Gastroesophageal sphincter (tissue), 4 donors: ENCODE measurements at places on chromosomes 7 and 10.

GRCh38 chr7:135584362-135585353, 26.9 kb downstream of the NUP205 start:
- ATAC-seq: no peak
- H3K4me3 ChIP-seq: no peak overlapping the region
- H3K4me1 ChIP-seq: no peaks in the 10 kb centered on the region
- H3K27me3 ChIP-seq: no peaks in the 10 kb centered on the region
- H3K27ac ChIP-seq: no peak overlapping the region

DNA sequence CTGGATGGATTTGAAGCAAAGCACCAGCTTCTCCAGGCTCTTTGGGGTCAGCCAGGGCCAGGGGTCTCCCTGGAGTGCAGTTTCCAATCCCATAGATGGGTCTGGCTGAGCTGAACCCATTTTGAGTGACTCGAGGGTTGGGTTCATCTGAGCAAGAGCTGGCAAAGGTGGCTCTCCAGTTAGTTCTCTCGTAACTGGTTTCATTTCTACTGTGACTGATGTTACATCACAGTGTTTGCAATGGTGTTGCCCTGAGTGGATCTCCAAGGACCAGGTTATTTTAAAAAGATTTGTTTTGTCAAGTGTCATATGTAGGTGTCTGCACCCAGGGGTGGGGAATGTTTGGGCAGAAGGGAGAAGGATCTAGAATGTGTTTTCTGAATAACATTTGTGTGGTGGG, 14.2 kb downstream of the LEP start:
- H3K36me3 ChIP-seq: no peaks in the 10 kb centered on the region
- no peak overlapping the region for H3K27ac ChIP-seq
- H3K4me1 ChIP-seq: no peaks in the 10 kb centered on the region
- H3K27me3 ChIP-seq: no peaks in the 10 kb centered on the region
- no peak overlapping the region for H3K4me3 ChIP-seq

- no peak for ATAC-seq
- no peaks in the 10 kb centered on the region for H3K27me3 ChIP-seq
- no peak overlapping the region for H3K4me3 ChIP-seq
- no peaks in the 10 kb centered on the region for H3K4me1 ChIP-seq
- H3K27ac ChIP-seq: no peak overlapping the region
Observed at GRCh38 chr7:24660546-24660945, 87.3 kb downstream of the PALS2 start.

DNA sequence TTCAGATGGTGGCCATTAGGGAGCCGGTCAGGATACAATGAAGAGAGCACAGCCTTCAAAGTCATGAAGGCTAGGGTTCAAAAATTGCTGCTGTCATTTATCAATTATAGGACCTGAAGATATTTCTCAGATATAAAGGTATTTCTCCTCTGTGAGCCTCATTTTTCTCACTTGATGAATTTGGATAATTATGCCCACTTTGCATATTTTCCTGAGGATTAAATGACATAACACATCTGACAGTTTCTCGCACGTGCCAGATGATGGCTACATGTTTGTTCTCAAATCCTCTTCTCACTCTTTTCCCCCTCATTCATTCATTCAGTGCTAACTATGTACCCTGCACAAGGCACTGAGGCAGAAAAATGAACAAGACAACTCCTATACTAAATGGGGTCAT, 391.6 kb downstream of the INHBA start:
- no peak overlapping the region for H3K27ac ChIP-seq
- H3K4me1 ChIP-seq: no peaks in the 10 kb centered on the region
- H3K36me3 ChIP-seq: no peaks in the 10 kb centered on the region

- H3K36me3 ChIP-seq: no peaks in the 10 kb centered on the region
- H3K27me3 ChIP-seq: no peaks in the 10 kb centered on the region
- no peak for ATAC-seq
Observed at GRCh38 chr7:81098213-81098612, 179.4 kb upstream of the SEMA3C start.

GRCh38 chr10:60420991-60421894, 31.6 kb upstream of the ANK3 start:
- no peaks in the 10 kb centered on the region for H3K27me3 ChIP-seq
- H3K27ac ChIP-seq: no peak overlapping the region
- no peaks in the 10 kb centered on the region for H3K36me3 ChIP-seq

DNA sequence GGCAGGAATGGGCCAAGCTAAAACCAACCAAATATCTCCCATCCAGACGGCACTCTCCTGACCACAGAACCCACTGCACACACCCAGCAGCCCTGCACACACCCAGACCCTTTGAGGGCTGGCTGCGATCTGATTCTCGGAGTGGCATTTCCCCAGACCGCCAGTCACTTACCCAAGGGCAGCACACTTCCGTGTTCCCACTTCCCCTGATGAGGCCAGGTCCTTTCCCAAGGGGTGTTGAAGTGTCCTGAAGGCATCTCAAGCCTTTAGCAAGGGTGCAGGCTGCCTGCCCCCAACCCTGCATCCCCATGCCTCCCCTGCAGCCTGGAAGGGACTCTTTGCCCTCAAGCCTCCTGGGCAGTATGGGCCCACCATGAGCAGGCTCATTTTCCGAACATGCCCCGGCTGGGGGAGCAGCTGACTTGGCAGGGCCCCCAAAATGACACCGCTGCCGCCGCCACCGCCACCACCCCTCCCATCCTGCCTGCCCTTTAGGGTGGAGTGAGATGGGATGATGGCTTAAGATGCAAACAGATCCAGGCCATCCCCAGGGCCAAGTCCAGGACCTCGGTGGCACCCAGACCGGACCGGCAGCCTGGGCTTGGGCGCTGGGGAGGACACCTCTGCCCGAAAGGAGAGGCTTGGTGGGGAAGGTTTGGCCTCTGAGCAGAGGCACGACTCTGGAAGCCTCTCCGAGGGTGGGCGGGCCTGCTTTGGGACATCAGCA, 159.8 kb downstream of the NRF1 start:
- H3K4me3 ChIP-seq: no peak overlapping the region
- ATAC-seq: no peak
- no peaks in the 10 kb centered on the region for H3K36me3 ChIP-seq
- peaks cover 33% of the 10 kb centered on the region for H3K27me3 ChIP-seq

DNA sequence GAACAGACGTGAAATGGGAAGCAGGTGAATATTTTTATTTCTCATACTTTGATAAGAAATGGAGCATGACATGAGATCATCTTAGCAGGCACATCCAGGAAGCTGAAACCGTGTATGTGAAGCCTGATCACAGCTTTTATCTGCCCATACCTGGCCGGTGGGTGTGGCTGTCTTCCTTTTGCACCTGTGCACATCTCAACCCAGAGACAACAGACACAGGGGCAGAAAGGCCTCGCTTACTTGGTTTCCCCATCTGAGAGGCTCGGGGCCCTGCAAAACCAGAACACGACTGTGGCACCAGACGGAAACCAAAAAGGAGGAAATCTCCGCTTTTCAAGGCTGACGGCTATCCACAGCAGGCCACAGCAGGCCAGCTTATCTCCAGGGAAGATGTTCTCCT, 116.4 kb downstream of the TCERG1L start:
- H3K4me3 ChIP-seq: no peak overlapping the region
- no peaks in the 10 kb centered on the region for H3K4me1 ChIP-seq
- no peaks in the 10 kb centered on the region for H3K36me3 ChIP-seq
- H3K27ac ChIP-seq: no peak overlapping the region

GRCh38 chr10:49008505-49009198, 69.0 kb upstream of the LRRC18 start:
- H3K4me3 ChIP-seq: no peak overlapping the region
- H3K36me3 ChIP-seq: no peaks in the 10 kb centered on the region
- no peak for ATAC-seq
- no peaks in the 10 kb centered on the region for H3K4me1 ChIP-seq
- H3K27me3 ChIP-seq: no peaks in the 10 kb centered on the region

DNA sequence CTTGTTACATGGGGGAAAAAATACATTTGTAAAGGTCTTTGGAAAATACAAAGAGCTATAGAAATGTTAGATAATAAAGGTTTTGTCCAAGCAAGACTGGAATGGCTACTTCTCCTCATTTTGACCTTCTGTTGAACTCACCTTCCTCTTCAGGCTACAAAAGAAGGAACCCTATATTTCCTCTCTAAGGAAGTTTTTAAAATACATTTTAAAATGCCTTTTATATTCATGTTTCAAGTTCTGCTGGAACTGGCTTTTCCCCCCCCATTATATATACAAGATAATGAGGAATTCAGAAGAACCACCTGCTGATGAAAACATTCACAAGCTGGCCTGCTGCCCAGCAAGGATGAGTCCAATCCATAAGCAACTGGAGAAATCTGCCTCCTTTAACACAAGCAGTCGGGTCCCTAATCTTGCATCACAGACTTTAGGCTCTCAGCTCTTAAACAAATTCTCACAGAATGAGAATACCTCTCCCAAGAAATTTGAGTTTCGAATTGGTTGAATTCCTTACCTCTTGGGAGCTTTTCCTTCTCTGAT, 44.6 kb downstream of the MTERF1 start:
- no peaks in the 10 kb centered on the region for H3K4me1 ChIP-seq
- H3K4me3 ChIP-seq: no peak overlapping the region
- H3K27ac ChIP-seq: no peak overlapping the region
- no peaks in the 10 kb centered on the region for H3K27me3 ChIP-seq
- H3K36me3 ChIP-seq: no peaks in the 10 kb centered on the region
- no peak for ATAC-seq

GRCh38 chr10:104441329-104442000, 87.8 kb downstream of the CFAP58 start:
- H3K27ac ChIP-seq: no peak overlapping the region
- H3K36me3 ChIP-seq: no peaks in the 10 kb centered on the region
- H3K4me3 ChIP-seq: no peak overlapping the region
- no peak for ATAC-seq
- no peaks in the 10 kb centered on the region for H3K4me1 ChIP-seq
- no peaks in the 10 kb centered on the region for H3K27me3 ChIP-seq

DNA sequence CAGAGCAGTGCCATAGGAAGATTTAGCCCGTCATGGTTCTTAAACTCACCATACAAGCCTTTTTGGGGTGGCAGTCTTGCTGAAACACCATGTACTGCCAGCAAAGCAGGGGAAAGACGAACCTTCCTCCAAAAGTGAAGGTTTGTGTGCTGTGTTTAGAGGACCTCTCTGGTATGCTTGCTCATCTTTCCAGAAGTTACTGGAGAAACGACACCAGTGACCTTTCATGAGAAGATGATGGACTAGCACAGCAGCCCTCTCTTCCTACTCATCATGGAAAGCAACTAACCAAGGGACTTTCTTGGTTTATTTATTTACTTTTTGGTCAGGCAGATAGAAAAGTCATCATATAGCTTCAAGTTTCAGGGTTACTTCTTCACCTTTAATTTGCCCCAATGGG, 247.4 kb downstream of the PTEN start:
- H3K4me3 ChIP-seq: no peak overlapping the region
- H3K27ac ChIP-seq: no peak overlapping the region
- ATAC-seq: no peak
- no peaks in the 10 kb centered on the region for H3K36me3 ChIP-seq
- H3K4me1 ChIP-seq: no peaks in the 10 kb centered on the region
- H3K27me3 ChIP-seq: no peaks in the 10 kb centered on the region

GRCh38 chr10:44725404-44725803, 185.7 kb upstream of the TMEM72 start:
- H3K27ac ChIP-seq: no peak overlapping the region
- H3K4me1 ChIP-seq: no peaks in the 10 kb centered on the region
- ATAC-seq: no peak
- H3K27me3 ChIP-seq: no peaks in the 10 kb centered on the region
- H3K36me3 ChIP-seq: no peaks in the 10 kb centered on the region

DNA sequence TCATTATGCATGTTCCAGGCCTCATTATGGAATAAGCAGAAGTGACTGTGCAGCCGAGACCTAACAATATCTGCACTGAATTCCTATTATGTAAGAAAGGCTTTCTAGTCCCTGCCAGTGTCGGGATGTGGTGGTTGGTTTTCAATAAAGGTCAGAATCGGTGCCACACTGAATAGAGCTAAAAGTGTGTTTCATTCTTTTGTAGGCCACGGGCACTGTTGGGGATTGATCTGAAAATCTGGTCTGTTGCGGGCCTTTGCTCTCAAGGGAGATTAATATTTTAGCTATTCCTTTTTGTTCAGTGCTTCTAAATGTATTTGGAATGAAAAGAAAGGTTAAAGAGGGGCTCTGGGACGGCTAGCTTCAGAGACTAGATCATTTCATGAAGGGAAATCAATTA, 559.4 kb upstream of the GALNT17 start:
- H3K27me3 ChIP-seq: no peaks in the 10 kb centered on the region
- no peak overlapping the region for H3K4me3 ChIP-seq
- ATAC-seq: no peak
- H3K4me1 ChIP-seq: peaks cover 14% of the 10 kb centered on the region
- H3K36me3 ChIP-seq: no peaks in the 10 kb centered on the region
- no peak overlapping the region for H3K27ac ChIP-seq

- no peaks in the 10 kb centered on the region for H3K27me3 ChIP-seq
- H3K27ac ChIP-seq: no peak overlapping the region
- H3K4me3 ChIP-seq: no peak overlapping the region
- no peaks in the 10 kb centered on the region for H3K36me3 ChIP-seq
Observed at GRCh38 chr7:135205850-135206249, 5.5 kb downstream of the WDR91 start.

GRCh38 chr10:45581582-45582385, 90.8 kb downstream of the ZFAND4 start:
- H3K27me3 ChIP-seq: no peaks in the 10 kb centered on the region
- H3K36me3 ChIP-seq: no peaks in the 10 kb centered on the region
- H3K4me1 ChIP-seq: no peaks in the 10 kb centered on the region
- no peak overlapping the region for H3K4me3 ChIP-seq
- no peak overlapping the region for H3K27ac ChIP-seq
- no peak for ATAC-seq

- H3K27me3 ChIP-seq: no peaks in the 10 kb centered on the region
- no peak for ATAC-seq
- H3K4me1 ChIP-seq: peaks cover 33% of the 10 kb centered on the region
Observed at GRCh38 chr10:73645251-73645650, 4.0 kb upstream of the MYOZ1 start.

- no peak for ATAC-seq
- H3K36me3 ChIP-seq: no peaks in the 10 kb centered on the region
- H3K4me1 ChIP-seq: no peaks in the 10 kb centered on the region
- H3K27me3 ChIP-seq: no peaks in the 10 kb centered on the region
- no peak overlapping the region for H3K4me3 ChIP-seq
Observed at GRCh38 chr7:17781491-17782215, 158.6 kb downstream of the SNX13 start.

GRCh38 chr10:5196702-5197113, at the start of gene AKR1C4:
AKR1C4 (plus strand) TSS chr10:5196837; CDS start chr10:5196868, 31 bp downstream.
- no peaks in the 10 kb centered on the region for H3K27me3 ChIP-seq
- ATAC-seq: no peak
- H3K36me3 ChIP-seq: no peaks in the 10 kb centered on the region
- H3K4me3 ChIP-seq: no peak within 1 kb of the TSS
- no peak within 1 kb of the TSS for H3K27ac ChIP-seq

GRCh38 chr10:33098951-33099663, 141.1 kb upstream of the ITGB1 start:
- no peak overlapping the region for H3K4me3 ChIP-seq
- no peaks in the 10 kb centered on the region for H3K27me3 ChIP-seq
- ATAC-seq: no peak
- no peaks in the 10 kb centered on the region for H3K4me1 ChIP-seq
- H3K36me3 ChIP-seq: no peaks in the 10 kb centered on the region

DNA sequence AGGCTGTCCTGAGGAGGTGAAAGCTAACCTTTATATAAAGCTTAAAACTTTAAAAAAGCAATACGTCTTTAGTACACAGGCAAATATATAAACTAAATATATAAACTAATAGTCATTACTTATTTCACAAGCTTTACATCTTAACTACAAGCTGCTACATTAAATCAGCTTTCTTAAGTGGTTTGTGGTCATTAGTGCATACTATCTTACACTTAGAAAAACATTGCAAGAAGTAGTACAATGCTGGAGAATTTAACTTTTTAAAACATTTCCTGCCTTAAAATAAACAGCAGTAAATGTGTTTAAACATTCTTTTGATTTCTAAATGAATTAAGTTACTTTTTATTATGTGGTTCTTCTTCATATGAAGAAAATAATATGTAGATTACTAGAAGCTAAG, 36.3 kb downstream of the MET start:
- ATAC-seq: no peak
- no peak overlapping the region for H3K27ac ChIP-seq
- H3K4me3 ChIP-seq: no peak overlapping the region
- no peaks in the 10 kb centered on the region for H3K4me1 ChIP-seq
